Kidney tubule cell (primary cell): ENCODE measurements at places on chromosomes 16 and 17.

GRCh38 chr17:35244341-35245195 lies 1.7 kb downstream of the SLFN5 start:
- DNase-seq = peak; percentile 89

GRCh38 chr17:17060001-17060922 lies 18.0 kb downstream of the MPRIP start:
- no peak for DNase-seq

- DNase-seq = peak; percentile 58
Measured at GRCh38 chr17:79741751-79742588, 11.2 kb downstream of the ENPP7 start.

DNA sequence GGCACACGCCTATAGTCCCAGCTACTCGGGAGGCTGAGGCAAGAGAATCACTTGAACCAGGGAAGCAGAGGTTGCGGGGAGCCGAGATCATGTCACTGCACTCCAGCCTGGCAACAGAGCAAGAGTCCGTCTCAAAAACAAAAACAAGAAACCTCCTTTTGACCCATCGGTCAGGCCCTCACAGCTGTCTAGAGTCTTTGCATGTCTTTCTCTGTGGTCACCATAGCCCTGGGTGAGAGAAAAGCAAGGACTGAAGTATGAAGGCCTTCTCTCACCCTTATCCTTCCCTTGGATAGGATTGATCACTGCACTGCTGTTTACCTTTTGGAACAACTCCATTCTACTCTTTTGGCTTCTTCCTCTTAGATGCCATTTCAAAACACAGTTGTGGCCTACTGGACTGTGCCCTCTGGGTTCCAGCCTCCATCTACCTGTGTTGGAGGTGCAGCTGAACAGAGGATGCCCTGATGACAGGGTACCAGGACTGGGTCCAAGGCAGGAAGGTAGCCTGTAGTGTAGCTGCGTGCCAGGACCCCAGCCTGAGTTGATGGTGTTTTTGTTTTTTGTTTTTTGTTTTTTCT lies 37.1 kb downstream of the LDHD start:
- no peak for DNase-seq

- no peak for DNase-seq
Measured at GRCh38 chr16:2803545-2804195, 5.4 kb downstream of the PRSS41 start.

DNA sequence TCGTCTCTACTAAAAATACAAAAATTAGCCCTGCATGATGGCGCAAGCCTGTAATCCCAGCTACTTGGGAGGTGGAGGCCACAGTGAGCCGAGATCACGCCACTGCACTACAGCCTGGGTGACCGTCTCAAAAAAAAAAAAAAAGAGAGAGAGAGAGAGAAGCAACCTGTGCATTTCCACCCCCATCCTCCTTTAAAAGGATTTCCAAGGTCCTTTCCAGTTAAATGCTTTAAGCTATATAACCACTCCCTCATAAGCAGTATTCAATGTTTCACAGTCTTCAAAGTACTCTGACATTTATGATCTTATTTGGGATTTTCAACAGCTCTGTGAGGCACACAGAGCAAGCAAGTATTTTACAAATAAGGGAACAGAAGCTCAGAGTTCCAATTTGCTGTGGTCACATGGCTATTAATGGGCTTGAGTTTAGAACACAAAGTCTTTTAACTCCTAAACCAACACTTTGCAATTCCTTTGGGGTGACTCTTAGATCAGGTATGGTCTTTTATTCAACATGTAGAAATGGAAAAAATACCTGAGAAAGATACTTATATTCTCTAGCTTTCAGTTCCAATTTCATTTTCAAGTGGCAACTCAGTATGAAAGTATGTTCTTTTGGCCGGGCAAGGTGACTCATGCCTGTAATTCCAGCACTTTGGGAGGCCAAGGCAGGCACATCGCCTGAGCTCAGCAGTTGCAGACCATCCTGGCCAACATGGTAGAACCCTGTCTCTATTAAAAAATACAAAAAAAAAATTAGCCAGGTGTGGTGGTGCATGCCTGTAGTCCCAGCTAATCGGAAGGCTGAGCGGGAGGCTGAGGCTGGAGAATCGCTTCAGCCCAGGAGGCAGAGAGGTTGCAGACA lies 31.3 kb downstream of the SPOP start:
- peak; percentile 93 for DNase-seq

GRCh38 chr16:5768445-5768844 lies 670.9 kb upstream of the EEF2KMT start:
- no peak for DNase-seq

GRCh38 chr17:79041723-79042420 lies 17.9 kb downstream of the C1QTNF1 start:
- DNase-seq = peak; percentile 13

GRCh38 chr17:8056232-8056975 lies 17.5 kb downstream of the ALOX15B start:
- peak; percentile 45 for DNase-seq

- DNase-seq = peak; percentile 90
Measured at GRCh38 chr16:80167657-80168390, 373.0 kb upstream of the DYNLRB2 start.

- peak; percentile 53 for DNase-seq
Measured at GRCh38 chr17:77829843-77830799, 128.4 kb upstream of the TNRC6C start.

- no peak for DNase-seq
Measured at GRCh38 chr16:27428026-27428785, 26.2 kb downstream of the IL21R start.

- no peak for DNase-seq
Measured at GRCh38 chr16:54538276-54538675, 251.7 kb upstream of the IRX3 start.

GRCh38 chr16:66299349-66299748 lies 67.1 kb upstream of the CDH5 start:
- no peak for DNase-seq

DNA sequence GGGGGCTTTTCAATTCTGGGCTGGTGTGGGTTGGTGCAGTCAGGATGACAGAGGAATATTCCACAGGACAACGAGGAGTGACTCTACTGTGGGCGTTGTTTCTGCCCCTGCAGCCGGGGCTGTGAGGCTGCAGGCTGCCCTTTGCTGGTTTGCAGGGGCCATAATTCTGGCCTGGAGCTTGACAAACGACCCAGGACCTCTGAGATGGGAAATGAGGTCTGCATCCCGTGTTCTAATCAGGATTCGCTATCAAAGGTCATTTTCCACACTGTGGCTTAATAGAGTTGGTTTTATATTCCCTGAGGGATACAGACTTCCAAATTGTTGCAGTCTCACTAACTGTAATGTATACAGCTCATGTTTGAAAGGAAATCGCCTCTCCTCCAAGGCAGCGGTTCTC lies 180.9 kb downstream of the RPTOR start:
- DNase-seq = no peak

DNA sequence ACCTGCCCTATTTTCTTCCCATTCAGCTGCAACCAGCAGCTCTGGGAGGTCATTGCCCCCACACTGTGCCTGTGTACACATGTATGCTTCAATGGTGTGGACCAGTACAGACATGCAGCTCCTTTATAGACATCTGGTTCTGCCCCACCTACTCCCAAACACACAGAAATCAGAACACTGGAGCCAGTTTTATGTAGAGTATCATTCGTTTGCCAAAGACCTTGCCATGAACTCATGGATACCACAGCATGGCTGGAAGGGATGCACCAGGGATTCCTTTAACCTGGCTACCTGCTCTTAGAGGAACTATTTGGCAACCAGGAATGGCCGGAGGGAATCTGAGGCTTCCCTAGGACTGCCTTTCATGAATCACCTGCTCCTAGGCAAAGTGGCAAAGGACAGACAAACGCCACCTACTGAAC lies 60.4 kb downstream of the ZFHX3 start:
- peak; percentile 47 for DNase-seq

- no peak for DNase-seq
Measured at GRCh38 chr17:57271821-57272220, 15.5 kb downstream of the MSI2 start.

DNA sequence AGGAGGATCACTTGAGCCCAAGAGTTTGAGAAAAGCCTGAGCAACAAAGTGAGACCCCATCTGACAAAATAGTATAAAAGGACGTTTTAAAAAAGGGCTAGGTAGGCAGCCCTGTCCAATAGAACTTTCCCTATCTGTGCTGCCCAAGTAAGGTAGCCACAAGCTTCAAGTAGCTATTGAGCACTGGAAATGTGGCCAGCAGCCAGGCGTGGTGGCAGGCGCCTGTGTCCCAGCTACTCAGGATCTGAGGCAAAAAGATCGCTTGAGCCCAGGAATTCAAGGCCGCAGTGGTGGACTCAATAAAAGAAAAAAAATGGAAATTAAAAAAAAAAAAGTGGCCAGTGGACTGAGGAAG lies 1.5 kb upstream of the NQO1 start:
- no peak for DNase-seq

DNA sequence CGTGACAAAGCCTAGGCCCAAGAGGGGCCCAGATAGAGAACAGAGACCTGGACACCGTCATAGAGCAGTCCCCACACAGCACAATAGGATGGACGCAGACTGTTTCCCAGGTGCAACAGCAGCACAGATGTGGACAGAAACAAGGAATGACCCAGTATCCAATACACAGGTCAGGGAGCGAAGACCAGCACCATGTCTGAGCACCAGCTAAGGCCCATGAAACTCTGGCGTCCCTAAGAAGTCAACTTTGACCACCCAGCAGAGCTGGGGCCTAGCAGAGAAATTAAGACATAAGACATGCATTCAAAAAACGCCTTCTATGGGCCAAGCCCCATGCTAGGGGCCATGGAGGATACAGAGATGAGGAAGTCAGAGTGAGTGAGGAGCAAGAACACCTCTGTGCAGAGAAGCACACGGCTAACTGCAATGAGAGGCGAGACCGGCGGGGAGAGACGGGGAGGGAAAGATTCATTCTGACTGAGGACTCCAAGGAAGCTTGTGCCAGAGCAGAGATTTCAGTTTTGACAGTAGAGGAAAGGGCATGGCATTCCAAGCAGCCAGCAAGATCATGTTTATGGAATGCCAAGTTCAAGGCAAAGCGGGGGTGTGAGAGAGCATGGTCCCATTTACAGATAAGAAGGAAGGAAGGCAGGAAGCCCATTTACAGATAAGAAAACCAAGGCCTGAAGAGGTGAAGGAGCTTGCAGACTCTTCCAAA lies 50.8 kb downstream of the PITPNM3 start:
- peak; percentile 62 for DNase-seq

GRCh38 chr17:50414808-50415207 lies 11.2 kb upstream of the ACSF2 start:
- no peak for DNase-seq

DNA sequence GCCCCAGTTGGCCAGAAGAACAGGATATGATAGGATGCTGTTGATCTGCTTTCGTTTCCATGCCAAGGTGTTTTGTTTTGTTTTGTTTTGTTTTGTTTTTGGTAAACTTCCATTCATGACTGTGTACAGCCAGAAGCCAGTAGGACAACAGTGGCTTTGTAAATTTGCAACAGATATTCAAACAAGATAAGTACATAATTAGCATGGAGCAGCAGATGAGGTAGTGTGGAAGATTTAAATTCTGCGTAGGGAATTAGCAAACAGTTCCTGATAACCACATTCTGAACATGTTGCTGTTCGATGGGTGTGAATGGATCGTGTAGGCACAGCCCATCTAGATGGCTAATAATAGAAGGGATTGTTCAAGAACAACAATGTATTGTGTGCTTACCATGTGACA lies 1080.1 kb upstream of the RBFOX1 start:
- no peak for DNase-seq

DNA sequence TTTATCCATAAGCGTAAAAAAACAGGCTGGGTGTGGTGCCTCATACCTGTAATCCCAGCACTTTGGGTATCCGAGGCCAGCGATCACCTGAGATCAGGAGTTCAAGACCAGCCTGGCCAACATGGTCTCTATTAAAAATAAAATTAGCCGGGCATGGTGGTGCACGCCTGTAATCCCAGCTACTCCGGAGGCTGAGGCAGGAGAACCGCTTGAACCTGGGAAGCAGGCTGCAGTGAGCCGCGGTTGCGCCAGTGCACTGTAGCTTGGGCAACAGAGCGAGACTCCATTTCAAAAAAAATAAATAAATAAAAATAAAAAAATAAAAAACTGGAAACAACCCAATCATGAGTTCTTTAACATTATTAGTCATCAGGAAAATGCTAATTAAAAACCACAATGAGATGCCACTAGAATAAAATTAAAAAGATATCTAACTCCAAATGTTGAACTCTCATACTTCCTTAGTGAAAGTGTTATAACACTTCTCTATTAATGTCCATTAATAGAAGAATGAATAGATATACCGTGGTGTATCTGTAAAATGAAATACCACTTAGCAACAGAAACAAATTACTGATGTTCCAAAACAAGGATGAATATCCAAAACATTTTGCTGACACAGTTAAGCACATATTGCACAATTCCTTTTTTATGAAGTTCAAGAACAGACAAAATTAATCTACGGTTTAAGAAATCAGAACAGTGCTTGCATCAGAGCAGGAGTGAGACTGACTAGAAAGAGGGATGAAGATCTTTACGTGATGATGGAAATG lies 13.1 kb downstream of the MPHOSPH6 start:
- no peak for DNase-seq

DNA sequence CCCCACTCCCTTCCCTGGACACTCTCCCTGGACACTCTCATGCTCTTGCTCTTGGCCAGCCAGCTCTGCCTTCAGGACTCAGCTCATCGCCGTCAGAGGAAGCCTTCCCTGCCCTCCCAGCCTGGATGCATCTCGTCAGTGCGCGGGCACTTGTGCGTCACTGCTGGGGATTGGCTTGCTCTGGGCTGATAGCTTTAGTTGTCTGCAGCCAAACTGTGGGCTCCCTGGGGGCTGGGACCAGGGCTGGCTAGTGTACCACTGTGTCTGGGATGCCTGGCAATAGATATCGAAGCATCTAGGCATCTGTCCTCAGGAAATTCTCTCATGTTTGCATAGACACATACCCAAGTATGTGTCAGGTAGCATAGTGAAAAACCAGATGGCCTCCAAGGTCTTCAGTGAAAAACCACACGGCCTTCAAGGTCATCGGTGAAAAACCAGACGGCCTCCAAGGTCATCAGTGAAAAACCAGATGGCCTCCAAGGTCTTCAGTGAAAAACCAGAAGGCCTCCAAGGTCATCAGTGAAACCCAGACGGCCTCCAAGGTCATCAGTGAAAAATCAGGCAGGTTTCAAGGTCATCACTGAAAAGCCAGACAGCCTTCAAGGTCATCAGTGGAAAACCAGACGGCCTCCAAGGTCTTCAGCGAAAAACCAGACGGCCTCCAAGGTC lies 72.0 kb downstream of the CMIP start:
- DNase-seq = no peak

GRCh38 chr16:27624154-27625049 lies 74.5 kb downstream of the KATNIP start:
- DNase-seq = peak; percentile 15

DNA sequence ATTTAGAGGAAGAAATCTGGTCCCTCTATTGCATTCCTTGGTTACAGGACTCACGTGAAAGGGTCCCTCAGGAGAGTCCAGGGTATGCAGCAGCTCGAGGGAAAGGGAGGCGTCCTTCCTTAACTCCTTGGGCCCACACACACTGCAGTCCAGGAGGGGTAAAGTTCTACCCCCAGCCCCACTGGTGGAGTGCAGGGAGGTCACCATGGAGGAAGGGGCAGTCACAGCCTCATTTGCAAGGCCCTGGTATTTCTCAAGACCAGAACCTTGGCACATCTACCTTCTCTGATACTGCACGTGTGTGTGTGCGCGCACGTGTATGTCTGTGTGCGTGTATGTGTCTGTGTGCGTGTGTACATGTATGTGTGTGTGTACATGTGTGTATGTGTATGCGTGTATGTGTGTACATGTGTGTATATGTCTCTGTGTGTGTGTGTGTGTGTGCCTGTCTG lies 11.1 kb downstream of the HIC1 start:
- DNase-seq = no peak
